Activated naive CD4-positive, alpha-beta T cell treated with anti-CD3 and anti-CD28 coated beads, Interleukin-2, amount 10 ng/mL, durations not matched to agents 5 hours and 36 hours (primary cell): ENCODE measurements at places on chromosomes 11 and 22. TPM values are rescaled to one million over a fixed set of nuclear protein-coding genes. Genes with fewer than 3 reads are reported as not detected.

The RGL4 gene
- 23.7 TPM for total RNA-seq

The SORL1 gene
- 179 TPM for total RNA-seq

The TSPAN18 gene
- total RNA-seq, result 67.5 TPM

The TMPRSS13 gene
- total RNA-seq, result 1.7 TPM

The OR8G5 gene
- not detected for total RNA-seq

The KCTD17 gene
- 23.2 TPM for total RNA-seq

The TH gene
- total RNA-seq, result not detected

The TEX12 gene
- 0.51 TPM for total RNA-seq

The PTGDR2 gene
- total RNA-seq, result 0.91 TPM

The PGM2L1 gene
- 7.1 TPM for total RNA-seq

The KRTAP5-1 gene
- not detected for total RNA-seq

The NXF1 gene
- total RNA-seq, result 104 TPM

The OR56A1 gene
- not detected for total RNA-seq

The BACE1 gene
- 0.58 TPM for total RNA-seq

The TRIM29 gene
- total RNA-seq, result not detected

The SLC5A1 gene
- not detected for total RNA-seq

The SCGB1A1 gene
- not detected for total RNA-seq

The RIMBP3B gene
- total RNA-seq, result 0.73 TPM

The OR52A5 gene
- total RNA-seq, result not detected

The ASCL3 gene
- total RNA-seq, result not detected

The GRIK4 gene
- total RNA-seq, result not detected

The APOA5 gene
- not detected for total RNA-seq

The MS4A7 gene
- total RNA-seq, result not detected

The SNX32 gene
- total RNA-seq, result 1.5 TPM

The OR4D5 gene
- not detected for total RNA-seq

The FGF4 gene
- total RNA-seq, result not detected

The BSX gene
- total RNA-seq, result not detected

The LARGE1 gene
- total RNA-seq, result 0.60 TPM
